ENCODE measurements at places on chromosomes 4 and X.

DNA sequence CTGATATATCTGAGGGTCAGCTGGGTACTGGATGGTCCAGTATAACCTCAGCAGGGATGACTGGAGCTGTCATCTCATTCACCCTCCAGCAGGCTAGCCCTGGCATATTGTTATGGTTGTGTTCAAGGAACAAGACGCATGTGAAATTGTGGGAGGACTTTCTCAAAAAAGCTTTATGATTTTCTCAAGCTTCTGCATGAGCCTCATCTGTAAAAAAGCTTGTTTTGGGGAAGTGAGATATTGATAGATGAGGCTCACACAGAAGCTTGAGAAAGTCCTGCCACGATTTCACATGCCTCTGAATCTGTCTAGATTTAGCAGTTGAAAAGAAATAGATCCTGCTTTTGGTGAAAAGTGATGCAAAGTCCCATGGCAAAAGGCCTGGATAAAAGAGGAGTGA is 93.4 kb downstream of the SPCS3 start:
- DNase-seq = no peak

GRCh38 chr4:180538384-180539057 is 1704.7 kb upstream of the TENM3 start:
- DNase-seq = no peak

GRCh38 chr4:114561590-114561989 is 37.0 kb upstream of the UGT8 start:
- no peak for DNase-seq

- DNase-seq = no peak
Observed at GRCh38 chrX:37776283-37776986, 3.4 kb upstream of the CYBB start.

GRCh38 chrX:80799584-80799983 is 10.1 kb downstream of the BRWD3 start:
- DNase-seq = no peak

DNA sequence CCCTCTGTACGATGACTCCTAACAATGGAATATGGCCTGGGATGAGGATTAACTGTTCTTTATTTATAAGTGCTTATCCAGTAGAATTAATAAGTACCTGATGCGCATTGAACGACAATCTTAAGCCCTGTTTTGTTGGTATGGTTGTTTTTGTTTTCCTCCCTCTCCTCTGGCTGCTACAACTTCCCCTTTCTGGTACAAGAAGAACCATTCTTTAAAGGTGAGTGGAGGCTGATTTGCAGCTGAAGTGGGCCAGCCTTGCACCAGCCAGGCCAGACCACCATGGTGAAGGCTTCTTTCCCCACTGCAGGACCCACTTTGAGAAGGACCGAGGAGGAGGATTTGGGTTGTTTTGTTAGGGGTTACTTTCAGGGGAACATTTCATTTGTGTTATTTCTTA is 113.3 kb downstream of the PARM1 start:
- DNase-seq = no peak

DNA sequence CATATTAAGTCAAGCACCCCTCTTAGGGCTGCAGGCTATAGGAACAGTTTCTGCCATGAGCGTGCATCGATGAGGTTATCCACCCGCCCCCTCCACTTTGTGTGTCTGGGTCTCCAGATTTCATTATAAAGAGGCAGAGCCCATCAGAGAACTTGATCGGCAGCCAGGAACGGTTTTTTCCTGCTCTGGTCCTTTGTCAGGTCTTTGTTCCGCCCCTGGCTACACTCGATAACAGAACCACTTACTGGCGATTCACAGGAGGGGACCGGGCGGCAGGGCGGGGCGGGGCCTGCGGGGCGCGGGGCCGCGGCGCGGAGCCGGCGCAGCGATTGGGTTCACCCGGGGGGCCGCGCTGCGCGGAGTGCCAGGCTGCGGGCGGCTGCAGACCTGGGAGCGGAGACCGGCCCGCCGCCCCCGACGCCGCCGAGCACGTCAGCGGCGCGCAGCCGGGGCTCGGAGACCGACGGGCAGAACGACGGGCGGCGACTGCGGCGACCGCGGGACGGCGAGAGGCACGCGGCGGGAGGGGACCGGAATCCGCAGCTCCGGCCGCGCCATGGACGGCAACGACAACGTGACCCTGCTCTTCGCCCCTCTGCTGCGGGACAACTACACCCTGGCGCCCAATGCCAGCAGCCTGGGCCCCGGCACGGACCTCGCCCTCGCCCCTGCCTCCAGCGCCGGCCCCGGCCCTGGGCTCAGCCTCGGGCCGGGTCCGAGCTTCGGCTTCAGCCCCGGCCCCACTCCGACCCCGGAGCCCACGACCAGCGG is at the start of gene SLC10A4:
Gene SLC10A4 (plus strand): TSS at position 338 of the 771 bp plus-strand sequence. CDS start 219 bp downstream, at position 557.
- no peak for DNase-seq

DNA sequence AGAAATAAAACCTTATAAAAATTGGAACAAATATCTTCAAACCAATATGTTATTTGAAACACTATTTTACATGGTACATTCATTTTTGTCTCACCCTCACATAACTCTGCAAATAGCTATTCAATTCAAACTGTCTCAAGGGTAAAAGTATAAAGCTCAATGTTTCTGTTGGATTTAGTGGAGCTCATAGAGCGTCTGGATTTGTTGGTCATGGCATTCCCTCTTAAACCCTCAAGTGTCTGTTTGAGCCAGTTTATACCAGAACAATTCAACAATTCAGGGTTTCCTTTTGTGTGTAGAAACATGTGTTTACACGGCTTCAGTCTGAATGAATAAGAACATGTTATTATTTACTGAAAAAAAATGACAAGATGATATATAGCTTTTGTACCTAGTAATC is 161.6 kb downstream of the PCDH18 start:
- no peak for DNase-seq

GRCh38 chr4:40305328-40306170 is 29.6 kb upstream of the CHRNA9 start:
- DNase-seq = no peak

- no peak for DNase-seq
Observed at GRCh38 chr4:8478801-8479744, 38.5 kb downstream of the TRMT44 start.

DNA sequence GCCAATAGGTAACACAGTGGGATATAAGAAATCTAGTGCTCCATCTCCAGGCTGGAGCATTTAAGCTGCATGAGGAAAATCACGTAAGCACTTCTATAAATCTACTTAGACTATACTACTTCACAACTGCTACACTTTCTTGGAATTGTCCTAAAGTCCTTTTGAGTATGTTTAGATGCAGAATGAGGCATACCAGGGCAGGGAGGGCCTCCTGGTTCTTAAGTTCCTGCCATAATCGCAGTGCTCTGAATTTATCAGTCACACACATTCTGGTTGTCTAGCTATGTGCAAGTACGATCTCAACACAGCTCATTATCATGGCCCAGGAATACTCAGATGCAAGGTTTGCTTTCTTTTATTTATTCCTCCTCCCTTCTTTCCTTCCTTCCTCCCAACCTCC is 130.3 kb downstream of the GUCY2F start:
- no peak for DNase-seq

DNA sequence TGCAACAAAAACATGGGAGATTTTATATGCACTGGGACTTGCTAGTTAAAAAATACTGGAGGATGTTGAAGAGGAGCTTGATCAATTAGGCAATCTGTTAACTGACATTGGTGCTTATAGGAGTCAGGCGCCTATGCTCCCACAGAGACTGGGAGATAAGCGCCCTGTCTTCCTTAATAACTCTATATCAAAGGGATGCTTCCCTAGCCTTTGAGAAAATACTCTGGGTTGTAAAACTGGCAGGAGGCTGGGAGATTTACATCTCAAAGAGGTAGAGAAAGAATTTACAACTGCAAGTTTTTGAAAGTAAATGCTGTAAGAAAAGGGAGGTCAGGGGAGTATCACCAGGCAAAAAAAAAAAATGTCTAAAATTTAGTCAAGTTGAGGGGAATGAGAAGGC is 325.4 kb downstream of the PCDH10 start:
- no peak for DNase-seq

DNA sequence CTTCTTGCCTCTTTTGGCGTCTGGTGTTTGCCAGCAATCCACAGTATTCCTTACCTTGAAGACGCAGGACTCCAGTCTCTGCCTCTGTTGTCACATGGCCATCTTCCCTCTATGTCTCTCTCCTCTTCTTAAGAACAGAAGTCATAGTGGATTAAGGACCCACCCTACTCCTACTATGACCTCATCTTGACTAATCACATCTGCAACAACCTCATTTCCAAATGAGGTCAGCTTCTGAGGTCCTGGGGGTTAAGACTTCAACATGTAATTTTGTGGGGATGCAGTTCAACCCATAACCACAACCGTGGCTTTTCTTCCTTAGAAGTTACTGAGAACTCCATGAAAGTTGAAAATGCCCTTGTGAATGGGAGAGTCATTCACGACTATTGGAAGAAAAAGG is 23.3 kb downstream of the TLR8 start:
- DNase-seq = no peak

- DNase-seq = no peak
Observed at GRCh38 chrX:139120760-139121159, 409.2 kb upstream of the FGF13 start.

GRCh38 chr4:113826421-113826820 is 64.9 kb upstream of the CAMK2D start:
- no peak for DNase-seq

DNA sequence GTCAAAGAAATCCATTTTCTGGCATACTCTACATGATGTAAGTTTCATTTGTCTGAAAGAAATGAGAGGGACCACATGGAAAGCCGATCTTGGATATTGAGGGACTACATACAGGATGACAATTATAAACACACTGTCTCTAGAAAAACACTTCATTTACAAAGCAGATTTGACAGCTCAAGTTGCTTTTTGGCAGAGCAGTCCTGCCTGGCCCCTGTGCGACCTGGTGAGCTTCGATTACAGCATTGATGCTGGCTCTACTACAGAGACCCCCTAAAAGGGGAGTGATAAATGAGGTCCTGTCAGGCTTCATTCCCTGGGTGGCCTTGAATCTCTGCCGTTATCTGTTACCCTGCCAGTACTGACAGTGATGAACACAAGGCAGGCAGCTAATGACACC is 215.2 kb upstream of the NOCT start:
- no peak for DNase-seq

DNA sequence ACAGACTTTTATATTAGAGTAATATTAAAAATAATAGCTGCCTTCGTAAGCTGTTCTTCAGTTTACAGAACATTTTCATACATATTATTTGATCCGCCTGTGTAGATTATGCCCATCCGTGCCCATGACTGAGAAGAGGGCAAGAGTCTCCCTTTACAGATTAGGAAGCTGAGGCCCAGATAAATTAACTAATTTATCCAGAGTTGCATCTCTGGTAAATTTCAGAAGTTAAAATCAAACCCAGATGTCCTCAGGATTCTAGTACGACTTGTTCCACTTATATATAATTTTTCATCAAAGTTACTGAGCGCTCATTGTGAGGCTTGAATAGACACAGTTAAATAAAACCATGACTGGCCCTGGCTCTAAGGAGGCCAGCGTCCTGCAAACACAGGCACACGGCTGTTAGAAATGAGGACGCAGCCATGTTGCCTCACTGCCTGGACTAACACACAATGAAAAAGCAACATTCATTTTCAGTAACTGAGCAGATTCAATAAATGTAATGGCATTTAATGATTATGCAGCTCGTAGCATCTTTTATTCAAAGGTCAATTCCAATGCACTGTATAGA is 148.0 kb downstream of the TENM3 start:
- no peak for DNase-seq

- no peak for DNase-seq
Observed at GRCh38 chr4:176971576-176972115, 178.9 kb upstream of the VEGFC start.

DNA sequence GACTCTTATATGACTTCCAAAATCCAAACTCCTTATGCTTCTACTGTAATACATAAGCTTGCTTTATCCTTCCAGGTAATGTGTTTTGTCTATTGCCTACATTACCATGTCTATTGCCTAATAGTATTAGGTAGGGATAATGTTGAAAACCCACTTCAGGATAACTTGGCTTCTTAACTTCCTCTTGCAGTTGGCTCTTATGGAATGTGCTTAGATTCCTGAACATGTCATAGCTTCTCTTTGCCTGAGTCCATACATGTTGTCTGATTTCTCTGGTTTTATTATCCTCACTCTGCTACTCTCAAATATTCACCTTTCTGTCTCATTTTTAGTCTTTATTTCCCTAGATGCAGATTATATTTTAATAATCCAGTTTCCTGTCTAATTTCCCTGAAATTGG is 599.9 kb downstream of the IL15 start:
- no peak for DNase-seq

DNA sequence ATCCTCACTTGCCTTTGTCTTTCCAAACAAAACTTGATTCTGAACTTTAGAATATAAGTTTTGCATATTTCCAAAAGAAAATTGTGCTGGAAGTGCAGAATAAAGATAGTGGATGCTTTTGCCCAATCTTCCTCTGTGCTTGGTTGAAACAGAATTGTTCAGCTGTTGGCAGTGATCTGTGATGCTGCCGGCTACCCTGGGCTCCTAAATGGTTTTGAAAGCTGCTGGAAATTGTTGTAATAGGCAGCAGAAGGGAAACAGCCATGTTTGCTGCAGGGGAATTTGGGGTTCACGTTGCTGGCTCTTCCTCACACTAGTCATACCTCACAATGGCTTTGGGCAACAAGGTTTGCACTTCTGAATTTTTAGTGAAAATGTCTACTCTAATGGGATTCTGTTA is 398.0 kb downstream of the RAPGEF2 start:
- no peak for DNase-seq

GRCh38 chrX:119529345-119530276 is 35.6 kb downstream of the STEEP1 start:
- no peak for DNase-seq

- no peak for DNase-seq
Observed at GRCh38 chr4:157220371-157220881, at the start of gene GRIA2. TSS of gene GRIA2 (plus strand) at chr4:157220728. CDS start at chr4:157221043, 315 bp downstream.

GRCh38 chr4:149754526-149754925 is 61.1 kb downstream of the IQCM start:
- no peak for DNase-seq

Data from SW 1271 (cell line).